Chondrocyte (in vitro differentiated cells): ENCODE measurements at places on chromosomes 12 and 14. TPM values are rescaled to one million over a fixed set of nuclear protein-coding genes. Genes with fewer than 3 reads are reported as not detected.
A peak's percentile ranks its signal among the peaks of the same experiment; 100 is the strongest.

The CELA1 gene
- not detected in 3 replicates for total RNA-seq

The RBP5 gene
- total RNA-seq, result not detected in 3 replicates

The HOXC12 gene
- not detected in 3 replicates for total RNA-seq

The SRRM4 gene
- total RNA-seq, result not detected in 3 replicates

The IFNG-AS1 gene
- total RNA-seq, result 0.18 to 0.20 TPM in 2 of 3 replicates, not detected in the other

- DNase-seq, result no peak
Observed at GRCh38 chr12:26854031-26854390, 21.0 kb upstream of the ITPR2 start.

GRCh38 chr14:101475456-101476257 is 85.6 kb upstream of the DIO3 start:
- DNase-seq, result peak; percentile 90

DNA sequence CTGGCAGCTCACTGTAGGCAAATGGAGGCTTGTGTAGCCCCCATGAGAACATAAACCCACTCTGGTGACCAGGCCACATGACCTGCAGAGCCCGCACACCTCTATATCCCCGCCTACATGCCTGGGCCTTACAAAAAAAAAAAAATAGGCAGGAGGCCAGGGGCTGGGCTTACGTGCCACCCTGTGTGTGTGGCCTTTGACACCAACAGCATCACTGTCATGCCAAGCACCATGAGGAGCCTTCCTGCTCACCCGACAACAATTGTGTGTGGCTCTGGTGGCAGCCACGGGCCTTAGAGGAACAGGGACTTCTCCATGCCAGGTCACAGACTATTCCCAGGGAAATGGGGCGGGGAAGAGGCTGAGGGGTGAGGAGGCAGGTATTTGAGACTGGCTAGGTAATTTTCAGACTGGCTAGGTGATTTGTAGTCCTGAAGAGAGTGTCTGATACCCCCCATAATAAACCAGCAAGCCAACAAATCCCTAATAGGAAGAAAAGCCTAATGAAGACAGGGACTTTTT is 140.0 kb downstream of the DPF3 start:
- DNase-seq, result no peak

GRCh38 chr14:98901511-98902205 is 370.3 kb downstream of the BCL11B start:
- no peak for DNase-seq

DNA sequence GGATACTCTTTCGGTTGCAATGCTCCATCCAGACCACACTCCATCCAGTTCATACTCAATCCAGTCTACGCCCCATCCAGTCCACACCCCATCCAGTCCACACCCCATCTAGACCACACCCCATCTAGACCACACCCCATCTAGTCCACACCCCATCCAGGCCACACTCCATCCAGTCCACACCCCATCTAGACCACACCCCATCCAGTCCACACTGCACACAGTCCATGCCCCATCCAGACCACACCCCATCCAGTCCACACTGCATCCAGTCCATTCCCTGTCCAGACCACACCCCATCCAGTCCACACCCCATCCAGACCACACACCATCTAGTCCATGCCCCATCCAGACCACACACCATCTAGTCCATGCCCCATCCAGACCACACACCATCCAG is 116.0 kb upstream of the RTL1 start:
- DNase-seq, result peak; percentile 26

DNA sequence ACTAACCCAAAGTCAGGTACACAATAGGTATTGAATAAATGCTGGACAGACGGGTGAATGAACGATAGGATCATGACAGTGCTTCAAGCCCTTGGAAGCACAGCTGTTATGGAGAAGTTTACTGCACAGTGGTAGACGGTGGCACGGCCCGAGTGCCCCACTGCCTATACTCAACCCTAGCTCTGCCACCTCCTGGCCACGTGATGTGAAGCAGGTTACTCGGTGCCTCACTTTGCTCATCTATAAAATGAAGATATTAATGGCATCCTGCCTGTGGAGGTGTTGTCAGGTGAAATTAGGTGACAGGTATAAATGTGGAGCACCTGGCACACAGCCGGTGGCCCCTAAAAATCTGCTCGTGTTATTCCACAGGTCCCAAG is 5.8 kb downstream of the ASB2 start:
- no peak for DNase-seq

DNA sequence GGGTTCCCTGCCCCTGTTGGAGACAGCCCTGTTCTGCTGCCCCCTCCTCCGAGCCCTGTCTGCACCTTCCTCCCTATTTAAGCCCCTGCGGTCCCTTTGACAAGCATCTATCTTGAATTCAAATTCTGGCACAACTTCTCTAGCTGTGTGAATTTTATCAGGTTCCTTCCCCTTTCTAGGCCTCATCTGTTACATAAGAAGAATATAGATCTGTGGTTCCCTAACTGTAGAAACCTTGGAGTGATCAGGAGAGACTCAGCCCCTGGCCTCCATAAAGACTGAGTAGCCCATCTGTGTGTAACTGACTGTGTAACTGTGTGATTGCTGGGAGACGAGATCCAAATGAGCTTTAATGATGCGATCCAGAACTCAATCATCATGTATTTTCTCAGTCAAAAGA is 13.0 kb upstream of the RACGAP1 start:
- no peak for DNase-seq

GRCh38 chr14:102928412-102929240 is 6.2 kb downstream of the AMN start:
- no peak for DNase-seq

- DNase-seq, result no peak
Observed at GRCh38 chr14:53411125-53411524, 258.0 kb upstream of the DDHD1 start.
